ENCODE measurements at places on chromosomes 1 and 21.

- DNase-seq, result no peak
Measured at GRCh38 chr1:188476606-188477005, 1647.9 kb downstream of the PLA2G4A start.

- DNase-seq, result no peak
Measured at GRCh38 chr1:66695116-66695515, 57.1 kb upstream of the DYNLT5 start.

DNA sequence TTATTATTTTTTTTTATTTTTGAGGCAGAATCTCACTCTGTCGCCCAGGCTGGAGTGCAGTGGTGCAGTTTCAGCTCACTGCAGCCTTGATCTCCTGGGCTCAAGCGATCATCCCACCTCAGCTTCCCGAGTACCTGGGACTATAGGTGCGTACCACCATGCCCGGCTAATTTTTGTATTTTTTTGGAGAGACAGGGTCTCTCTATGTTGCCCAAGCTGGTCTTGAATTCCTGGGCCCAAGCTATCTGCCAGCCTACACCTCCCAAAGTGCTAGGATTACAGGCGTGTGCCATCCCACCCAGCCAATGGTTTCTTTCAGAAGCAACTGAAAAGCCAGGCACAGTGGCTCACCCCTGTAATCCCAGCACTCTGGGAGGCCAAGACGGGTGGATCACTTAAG lies 2.3 kb downstream of the KRTCAP2 start:
- no peak for DNase-seq

GRCh38 chr1:156727926-156728598 lies at the start of gene METTL25B:
Gene METTL25B, plus strand, starts transcription at chr1:156728469. Its CDS starts 636 bp downstream, at chr1:156729105.
- DNase-seq, result peak; percentile 70

DNA sequence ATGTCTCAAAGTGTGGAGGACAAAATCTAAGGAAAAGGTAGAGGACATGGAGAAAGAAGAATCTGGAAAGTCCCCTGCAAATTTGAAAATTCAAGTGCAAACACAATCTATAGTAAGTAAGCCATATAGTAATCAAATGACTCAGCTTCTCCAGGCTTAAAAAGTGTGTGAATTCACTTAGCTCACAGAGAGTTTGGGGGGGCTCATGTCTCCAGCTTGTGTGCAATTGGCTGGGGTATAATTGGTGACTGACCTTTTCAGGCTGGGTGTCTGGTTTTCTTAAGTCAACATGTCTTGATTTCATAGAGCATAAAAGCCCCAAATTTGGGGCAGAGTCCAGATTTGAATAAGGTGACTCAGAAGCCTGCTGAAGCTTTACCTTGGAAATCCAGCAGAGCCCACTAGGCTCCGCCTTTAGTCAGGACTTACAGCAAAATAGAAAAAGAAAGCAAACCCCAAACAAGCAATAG lies 8.6 kb downstream of the CLDN14 start:
- DNase-seq, result no peak
